PC-3 (cell line): ENCODE measurements at places on chromosomes 1 and 21. TPM values are rescaled to one million over a fixed set of nuclear protein-coding genes. Genes with fewer than 3 reads are reported as not detected.

Gene KPRP
- total RNA-seq = not detected in 2 replicates

Gene SLC30A2
- 0.07 TPM in 1 of 2 replicates, not detected in the other for total RNA-seq

Gene LRRC39
- total RNA-seq = 0.84 and 0.86 TPM in 2 replicates

Gene FAM89A
- 7.5 and 12.4 TPM in 2 replicates for total RNA-seq

Gene SYTL1
- 26.8 and 34.3 TPM in 2 replicates for total RNA-seq

Gene NES
- 58.2 and 70.0 TPM in 2 replicates for total RNA-seq

Gene UTS2
- total RNA-seq = not detected in 2 replicates

Gene PROK1
- total RNA-seq = not detected in 2 replicates

Gene TMIGD3
- total RNA-seq = not detected in 2 replicates
